ENCODE measurements at places on chromosomes 1 and 21.

DNA sequence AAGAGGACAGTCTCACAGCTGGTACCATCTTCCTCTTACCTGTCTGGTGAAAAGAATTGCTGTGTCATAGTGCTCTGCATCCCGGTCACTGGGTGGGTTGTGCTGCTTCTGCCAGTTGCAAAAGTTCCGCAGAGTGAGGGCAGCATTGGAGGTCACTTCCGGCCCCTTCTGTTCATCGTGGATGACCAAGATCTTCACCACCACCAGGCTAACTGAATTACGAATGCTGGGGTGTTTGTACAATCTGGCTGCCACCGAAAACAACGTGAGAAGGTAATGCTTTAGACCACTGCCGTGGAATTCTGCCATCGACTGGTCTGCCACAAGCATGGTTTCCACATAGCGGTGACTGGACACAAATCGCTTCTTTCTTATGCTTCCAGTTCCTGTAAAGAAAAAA, 2.9 kb downstream of the ADAMTS1 start:
- DNase-seq, result no peak

- DNase-seq, result no peak
Measured at GRCh38 chr1:24890887-24891286, 39.2 kb downstream of the RUNX3 start.

DNA sequence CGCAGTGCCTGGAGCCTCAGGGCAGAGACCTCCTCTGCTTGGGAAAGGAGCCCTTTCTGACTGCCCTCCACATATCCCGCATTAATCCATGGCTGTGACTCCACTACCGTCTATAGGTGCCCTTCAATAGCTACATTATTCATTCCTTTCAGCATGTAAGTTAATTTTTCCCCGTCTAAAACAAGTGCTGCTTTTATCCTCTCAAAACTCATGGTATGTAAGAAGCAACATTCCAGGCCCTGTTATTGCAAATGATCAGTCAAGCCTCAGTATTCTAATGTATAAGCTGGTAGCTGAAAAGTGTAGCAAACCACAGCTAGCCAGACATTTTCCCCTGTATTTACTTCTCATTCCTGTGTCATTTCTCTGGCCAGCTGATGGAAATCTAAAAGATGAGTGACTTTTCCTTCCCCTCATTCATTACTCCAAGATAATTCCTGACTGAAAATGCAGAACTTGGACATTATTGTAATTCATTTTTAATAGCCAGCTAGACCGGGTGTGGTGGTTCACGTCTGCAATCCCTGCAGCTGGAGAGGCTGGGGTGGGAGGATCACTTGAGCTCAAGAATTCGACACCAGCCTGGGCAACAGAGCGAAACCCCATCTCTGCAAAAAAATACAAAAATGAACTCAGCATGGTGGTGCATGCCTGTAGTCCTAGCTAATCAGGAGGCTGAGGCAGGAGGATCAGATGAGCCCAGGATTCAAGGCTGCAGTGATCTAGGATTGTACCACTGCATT, 88.5 kb upstream of the SOD1 start:
- DNase-seq, result no peak

DNA sequence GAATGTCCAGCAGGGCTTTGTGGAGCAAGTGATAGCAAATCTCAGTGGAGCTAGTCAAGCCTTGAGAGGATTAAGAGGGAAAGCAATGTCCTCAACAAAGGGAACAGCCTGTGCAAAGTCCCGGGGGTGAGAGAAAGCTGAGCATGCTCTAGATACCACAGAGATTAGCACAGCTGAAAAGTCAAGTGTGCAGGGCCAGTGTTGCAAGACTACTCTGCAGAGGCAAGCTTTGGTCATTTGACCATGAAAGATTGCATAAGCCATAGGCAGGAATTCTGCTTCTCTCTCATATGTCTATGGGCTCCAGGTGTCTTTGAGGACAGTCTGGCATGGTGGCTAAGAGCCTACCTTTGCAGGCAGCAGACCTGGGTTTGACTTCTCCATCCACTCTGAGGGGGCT, 181.0 kb upstream of the JUN start:
- no peak for DNase-seq

GRCh38 chr1:118504867-118505266, 319.8 kb upstream of the SPAG17 start:
- peak; percentile 3 for DNase-seq

DNA sequence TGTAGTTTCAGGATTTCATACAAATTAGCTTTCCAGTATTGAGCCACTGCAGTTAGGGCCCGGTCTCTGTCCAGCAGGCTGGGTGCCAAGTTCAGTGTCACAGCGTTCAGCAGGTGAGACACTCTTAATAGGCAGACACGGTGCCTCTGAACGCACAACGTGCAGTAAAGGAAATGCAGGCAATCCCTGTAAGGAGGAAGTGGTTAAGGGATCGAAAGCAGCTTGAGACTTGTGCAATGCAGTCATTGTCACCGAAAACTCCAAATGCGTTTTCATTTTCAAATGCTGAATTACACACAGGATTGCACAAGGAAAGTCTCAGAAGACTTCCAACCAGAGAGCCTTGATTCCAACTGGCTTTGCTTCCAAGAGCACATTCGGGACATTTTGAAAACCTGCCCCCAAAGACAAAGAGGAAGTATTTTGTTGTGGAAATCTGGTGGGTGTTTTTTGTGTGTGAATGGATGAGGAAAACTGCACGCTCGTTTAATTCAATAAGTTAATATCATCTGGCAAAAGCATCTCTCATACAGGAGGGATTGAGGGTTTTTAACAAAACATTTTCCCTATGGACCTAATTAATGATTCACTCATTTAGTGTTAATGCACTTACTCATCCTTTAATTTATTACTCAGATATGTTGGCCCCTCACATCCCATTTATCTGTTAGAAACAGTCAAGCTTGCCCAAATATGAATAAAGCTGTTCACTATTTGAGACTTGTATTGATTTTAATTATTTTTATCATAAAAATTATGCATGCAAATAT, 61.6 kb downstream of the PTGS2 start:
- peak; percentile 98 for DNase-seq

DNA sequence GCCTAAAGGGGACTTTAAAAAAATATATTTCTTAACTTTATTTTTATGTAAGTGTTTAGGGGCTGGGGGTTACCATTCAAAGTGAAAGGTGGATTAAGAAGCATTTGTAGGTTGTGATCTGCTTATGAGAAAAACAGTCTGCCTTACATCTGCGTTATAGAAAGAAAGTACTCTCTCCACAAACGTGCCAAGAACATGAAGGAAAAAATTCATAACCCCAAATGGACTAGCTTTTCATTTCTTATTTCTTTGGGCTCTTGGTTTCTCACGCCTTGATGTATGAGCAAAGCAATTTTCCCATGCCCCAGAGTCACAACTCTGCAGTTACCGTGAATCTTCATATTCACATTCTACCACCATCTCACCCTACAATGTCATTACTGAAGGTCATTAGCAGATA, 1165.1 kb upstream of the ADGRL4 start:
- DNase-seq, result no peak

GRCh38 chr1:27650539-27651175, 15.7 kb upstream of the FGR start:
- no peak for DNase-seq

GRCh38 chr1:208542309-208542708, 298.1 kb upstream of the PLXNA2 start:
- DNase-seq, result no peak

DNA sequence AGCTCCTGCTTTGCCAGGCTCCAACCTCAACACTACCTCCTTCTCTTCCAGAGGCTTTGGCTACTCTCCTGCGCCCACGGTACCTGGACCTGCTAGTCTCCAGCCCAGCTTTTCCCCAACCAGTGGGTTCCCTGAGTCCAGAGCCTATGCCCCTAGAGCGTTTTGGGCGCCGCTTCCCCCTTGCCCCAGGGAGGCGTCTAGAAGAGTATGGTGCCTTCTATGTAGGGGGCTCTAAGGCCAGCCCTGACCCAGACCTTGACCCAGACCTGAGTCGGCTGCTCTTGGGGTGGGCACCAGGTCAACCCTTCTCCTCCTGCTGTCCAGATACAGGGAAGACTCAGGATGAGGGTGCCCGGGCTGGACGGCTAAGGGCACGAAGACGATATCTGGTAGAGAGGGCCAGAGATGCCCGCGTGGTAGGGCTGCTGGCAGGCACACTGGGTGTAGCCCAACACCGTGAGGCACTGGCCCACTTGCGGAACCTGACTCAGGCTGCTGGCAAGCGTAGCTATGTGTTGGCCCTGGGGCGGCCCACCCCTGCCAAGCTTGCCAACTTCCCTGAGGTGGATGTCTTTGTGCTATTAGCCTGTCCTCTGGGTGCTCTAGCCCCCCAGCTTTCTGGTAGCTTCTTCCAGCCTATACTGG, 1.6 kb downstream of the DPH2 start:
- DNase-seq, result no peak

- DNase-seq, result no peak
Measured at GRCh38 chr21:25562660-25563059, 44.6 kb downstream of the MRPL39 start.

GRCh38 chr1:100499194-100499811, 38.6 kb upstream of the GPR88 start:
- DNase-seq, result no peak

GRCh38 chr1:169003864-169004516, 102.5 kb upstream of the ATP1B1 start:
- no peak for DNase-seq

GRCh38 chr1:206809504-206810084, 37.3 kb upstream of the IL10 start:
- peak; percentile 69 for DNase-seq

DNA sequence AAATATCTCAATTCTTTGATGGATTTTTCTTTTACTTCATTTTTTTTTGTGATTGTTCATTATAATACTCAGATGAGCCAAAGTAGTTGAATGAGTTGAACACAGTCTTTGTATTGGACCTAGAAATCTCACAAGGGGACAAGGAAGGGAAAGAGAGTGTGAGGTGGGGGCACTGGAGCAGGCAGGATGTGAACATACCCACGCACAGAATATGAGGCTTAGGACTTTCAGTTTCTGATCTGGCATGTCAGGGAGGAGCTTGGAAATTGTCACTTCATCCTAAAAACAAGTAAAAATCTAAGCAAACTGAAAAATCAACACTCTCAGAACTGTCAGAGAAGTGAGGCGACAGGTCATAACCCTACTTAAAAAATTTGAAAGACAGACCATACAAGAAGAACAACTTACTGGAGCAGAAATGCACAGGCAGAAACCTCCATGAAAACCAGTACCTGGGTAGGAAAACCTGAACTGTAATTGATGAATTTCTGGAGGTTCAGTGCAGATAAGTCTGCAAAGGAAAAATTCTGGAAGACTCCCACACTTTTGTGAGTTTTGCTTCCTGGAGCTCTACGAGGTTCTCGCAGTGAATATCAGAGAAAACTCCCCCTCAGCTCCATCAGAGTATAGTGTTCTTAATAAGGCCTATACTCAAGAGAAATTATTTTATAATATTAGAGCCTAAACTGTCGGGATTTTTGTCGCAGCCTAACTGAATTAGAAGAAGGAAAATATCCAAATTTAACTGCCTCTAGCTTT, 3.6 kb upstream of the PTGS2 start:
- no peak for DNase-seq

DNA sequence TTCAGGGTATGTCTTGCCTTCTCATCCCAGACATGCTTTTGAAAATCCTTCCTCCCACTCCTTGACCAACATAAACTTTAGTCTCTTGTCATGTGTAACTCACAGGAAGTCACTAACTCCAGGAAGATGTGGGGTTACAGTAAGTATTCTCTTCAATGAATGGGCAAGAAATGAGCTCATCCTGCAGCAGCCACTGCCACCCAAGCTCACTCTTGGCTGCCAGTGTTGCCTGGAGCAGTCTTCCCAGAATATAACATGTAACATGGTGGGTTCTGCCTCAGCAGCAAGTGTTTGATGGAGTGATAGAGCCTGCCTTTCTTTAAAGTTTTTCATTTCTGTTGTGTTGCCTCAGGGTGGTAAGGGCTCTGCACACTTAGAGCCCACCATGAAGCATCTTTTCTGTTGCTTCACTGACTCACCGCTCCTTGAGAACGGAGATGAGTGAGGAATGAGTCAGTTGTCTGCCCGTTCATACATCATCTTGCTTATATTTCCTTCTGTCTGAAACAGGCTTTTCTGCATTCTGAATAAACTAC, 187.0 kb downstream of the TPR start:
- DNase-seq, result no peak

DNA sequence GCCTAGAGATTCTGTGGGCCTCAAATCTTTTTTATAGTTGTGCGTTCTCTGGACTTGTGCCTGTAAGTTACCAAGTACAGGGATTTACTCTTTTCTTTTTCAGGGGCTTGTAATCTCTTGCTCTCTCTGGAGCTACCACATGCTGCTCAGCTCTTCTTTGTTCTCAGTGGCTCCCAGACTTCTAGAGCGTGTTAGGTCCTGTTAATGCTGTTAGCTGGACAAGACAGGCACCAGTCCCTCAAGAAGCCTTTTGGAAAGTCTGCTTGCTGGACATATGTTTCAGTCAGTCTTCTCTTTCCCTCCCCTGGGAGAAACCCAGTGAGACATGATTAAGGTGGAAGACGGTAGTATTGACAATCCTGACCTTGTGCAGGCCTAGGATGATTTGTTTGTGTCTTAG, 29.4 kb downstream of the KCNK2 start:
- no peak for DNase-seq

DNA sequence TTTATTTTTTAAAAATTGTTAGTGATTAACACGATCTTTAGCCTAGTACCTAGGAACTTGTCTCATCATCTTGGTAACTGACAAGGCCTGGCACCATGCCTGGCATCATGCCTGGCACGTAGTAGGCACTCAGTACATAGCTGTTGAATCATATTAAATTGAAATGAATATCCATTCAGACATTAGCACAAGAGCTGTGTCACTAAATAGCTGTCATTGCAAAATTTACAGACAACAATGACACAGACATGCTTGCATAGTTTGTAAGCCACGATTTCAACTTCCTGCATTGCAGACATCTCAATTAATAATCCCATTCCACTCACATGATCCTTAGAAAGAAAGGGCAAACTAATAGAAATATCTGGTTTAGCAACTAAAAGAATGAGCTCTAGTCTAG, 15.4 kb upstream of the PHACTR4 start:
- DNase-seq, result no peak

DNA sequence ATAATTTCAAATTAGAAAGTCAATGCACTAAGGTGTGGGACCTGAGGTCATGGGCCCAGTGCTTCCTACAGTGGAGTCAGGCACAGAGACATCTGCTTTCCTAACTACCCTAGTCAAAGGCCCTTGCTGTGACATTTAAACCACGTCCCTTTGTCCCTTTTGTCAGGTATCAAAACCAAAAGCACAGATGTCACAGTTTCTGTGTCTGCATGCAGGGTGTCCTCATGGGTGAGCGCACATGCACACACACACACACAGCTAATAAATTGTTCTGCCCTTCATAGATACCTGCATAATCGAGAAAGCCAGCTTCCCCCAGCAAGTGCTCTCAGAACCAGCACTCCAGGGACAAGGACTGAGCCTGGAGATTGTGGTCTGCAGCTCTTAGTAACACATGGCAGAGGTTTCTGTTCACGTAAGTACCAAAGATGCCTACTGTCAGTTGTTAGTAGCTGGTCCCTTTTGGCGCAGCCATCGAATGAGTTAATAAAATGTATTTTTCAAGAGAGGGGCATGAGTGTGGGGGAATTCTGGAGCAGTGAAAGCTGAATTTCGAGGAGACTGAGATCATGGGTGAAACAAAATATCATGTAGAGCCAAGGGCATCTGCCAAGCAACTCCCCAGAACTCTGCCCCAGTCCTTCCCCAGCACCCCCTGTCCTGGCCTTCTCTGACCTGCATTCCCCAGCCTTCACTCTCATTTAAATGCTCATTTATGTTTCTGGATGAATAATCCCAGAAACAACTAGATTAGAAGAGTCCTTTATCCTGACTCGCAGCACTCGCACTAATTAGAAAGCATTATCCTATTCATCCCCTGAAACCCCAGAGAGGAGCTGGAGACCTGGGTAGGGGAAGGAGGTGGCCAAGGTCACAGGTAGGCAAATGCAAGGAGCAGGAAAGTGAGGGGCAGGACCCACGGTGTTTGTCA, 25.5 kb downstream of the TNR start:
- DNase-seq, result no peak

Data from RPMI8226 (cell line).